Effector CD8-positive, alpha-beta T cell (primary cell): ENCODE measurements at places on chromosomes 16 and 17.
A peak's percentile ranks its signal among the peaks of the same experiment; 100 is the strongest.

GRCh38 chr17:14746822-14747602, 446.1 kb downstream of the HS3ST3B1 start:
- DNase-seq, result no peak

DNA sequence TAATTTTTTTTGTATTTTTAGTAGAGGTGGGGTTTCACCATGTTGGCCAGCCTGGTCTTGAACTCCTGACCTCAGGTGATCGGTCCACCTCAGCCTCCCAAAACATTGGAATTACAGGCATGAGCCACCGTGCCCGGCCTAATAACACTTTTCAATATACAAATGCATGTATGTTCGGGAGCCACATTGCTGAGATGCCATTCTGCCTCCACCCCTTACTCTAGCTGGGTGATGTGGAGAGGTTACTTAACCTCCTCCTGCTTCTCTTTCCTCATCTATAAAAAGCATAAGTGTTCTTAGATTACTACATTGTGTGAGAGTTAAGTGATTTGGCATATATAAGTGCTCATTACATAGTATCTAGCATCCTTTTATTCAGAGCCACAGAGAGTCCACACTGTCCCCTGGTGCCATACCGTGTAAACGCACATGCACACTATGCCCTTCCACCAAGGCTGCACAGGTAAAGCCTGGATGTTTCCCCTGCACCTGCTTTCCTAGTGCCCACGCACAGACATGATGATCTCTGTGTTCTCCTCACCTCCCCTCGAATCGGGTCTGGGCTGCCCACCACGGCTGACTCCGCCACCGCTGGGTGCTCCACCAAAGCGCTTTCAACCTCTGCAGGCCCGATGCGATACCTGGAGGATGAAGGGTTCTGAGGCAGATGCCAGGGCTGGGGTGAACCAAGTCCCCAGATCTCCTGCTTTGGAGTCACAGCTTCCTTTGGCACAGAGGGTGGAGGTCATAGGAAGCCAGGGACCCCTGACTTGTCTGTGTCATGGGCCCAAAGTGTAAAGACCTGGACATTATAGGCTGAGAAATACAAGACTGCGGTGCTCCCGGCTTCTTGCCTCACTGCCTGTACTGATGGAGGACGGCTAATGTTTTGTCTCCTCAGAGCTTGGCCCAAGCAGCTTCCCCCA, 49.0 kb upstream of the ACSM2B start:
- no peak for DNase-seq

- no peak for DNase-seq
Measured at GRCh38 chr17:51050291-51051033, 70.2 kb downstream of the SPAG9 start.

DNA sequence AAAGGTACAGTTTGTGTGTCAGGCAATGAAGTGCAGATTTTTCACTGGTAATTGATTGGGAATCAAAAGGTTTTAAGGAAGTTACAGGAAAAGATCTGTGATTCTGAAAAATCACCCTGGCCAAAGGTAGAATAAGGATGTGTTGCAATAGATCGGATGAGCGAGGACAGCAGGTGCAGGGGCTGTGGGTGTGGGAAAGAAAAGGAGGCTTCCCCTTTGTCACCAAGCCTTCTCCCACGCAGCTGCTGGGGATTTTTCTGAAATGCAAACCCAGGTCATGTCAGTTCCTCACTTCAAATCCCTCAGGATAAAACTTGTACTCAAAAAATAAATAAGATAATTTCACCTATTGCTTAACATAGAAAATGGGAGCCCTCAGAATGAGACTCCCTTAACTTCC, 47.9 kb upstream of the ARHGAP17 start:
- no peak for DNase-seq

DNA sequence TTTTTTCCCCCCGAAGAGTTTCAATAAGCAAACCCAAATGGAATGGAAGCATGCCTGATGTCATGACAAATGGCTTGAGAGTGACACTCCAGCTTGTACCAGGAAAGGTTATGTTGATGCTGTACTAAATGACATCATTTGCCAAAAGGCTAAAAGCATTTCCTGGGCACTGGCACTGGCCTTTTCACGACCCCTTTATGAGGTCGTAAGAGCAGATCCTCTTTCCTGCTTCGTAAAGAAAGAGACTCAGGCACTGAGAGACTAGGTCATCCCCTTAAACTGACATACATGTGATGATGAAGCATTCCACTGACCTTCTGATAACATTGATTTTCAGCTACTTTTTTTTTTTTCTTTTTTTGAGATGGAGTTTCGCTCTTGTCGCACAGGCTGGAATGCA, 30.5 kb downstream of the CEP295NL start:
- no peak for DNase-seq

DNA sequence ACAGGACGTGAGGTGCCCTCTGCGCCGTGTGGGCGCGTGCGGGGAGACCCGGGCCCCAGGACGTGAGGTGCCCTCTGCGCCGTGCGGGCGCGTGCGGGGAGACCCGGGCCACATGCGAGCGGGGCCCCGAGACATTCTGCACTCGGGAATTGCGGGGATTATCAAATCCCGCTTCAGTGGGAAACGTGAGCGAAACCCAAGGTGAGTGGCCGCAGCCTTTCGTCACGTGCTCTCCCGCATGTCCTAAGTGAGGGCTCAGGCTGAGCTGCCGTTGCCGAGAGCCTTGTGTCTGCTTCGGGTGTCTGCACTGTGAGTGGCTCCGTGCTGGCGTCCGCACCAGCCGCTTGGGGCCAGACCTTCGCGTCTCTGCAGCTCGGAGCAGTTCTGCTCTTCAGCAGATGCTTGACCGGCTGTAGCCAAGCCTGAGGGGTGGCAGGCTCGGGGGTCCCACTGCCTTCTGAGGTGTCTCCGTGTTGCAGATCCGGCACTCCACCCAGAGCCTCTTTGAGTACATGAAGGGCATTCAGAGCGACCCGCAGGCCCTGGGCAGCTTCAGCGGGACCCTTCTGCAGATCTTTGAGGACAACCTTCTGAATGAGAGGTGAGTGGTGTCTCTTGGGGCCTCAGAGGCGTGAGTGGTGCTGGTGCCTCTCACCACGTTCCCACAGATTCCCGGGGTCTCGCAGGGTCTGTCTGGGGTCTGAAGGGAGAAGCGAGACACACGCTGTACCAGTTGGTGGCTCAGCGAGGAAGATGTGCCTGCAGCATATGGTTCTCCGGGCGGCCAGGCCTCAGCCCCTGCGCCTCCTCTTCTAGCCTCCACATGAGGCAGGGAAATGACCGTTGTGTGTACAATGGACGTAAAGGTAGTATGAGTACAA, 90.5 kb upstream of the ZNF750 start:
- DNase-seq, result no peak

DNA sequence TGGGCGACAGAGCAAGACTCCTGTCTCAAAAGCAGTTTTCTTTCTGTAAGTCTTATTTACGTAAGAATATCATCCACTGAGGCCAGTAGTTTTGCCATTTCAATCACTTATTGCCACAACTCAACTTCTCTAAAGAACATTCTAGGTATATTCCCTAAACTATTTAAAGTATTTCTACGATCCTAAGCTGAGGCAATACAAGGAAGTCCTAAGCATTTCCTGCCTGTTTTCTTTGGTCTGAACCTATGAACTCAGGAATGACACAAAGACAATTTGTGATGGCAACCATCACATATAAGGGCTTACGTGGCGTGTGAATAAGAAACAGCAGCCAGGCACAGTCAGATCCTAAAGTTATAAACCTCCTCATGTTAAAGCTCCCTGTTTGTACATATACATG, 14.2 kb downstream of the USP36 start:
- no peak for DNase-seq

GRCh38 chr17:37742116-37742761, 2.6 kb downstream of the HNF1B start:
- no peak for DNase-seq

DNA sequence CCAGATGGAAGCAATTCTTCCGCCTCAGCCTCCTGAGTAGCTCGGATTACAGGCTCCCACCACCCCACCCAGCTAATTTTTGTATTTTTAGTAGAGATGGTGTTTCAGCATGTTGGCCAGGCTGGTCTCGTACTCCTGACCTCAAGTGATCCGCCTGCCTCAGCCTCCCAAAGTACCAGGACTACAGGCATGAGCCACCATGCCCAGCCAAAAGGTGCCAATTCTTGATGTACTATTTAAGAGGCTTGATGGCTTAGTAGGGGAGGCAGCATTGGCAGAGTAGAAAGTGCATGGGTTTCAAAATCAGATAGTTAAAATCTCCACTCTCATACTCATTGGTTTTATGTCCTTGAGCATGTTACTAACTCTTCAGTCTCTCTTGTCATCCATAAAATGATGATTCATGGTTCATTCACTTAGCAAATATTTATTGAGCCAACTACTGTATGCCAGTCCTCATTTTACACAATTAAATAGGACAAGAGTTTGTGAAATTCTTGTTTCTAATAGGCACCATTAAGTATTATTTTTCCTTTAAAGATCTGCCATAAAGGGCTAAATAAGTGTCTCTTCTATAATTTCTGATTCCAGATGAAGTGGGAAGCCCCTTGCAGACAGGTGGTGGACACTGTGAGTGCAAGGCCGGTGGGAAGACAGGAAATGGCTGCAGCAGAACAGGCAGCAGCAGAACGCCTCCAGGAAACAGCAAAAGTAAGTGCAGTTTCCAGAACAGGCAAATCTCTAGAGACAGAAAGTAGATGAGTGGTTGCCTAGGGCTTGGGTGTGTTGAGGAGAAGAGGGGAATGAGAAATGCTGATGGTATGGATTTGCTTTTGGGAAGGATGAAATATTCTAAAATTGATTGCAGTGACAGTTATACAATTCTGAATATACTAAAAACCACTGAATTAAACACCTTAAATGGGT, 8.2 kb upstream of the RPL27 start:
- no peak for DNase-seq

GRCh38 chr16:85431431-85432124, 181.5 kb upstream of the GSE1 start:
- DNase-seq, result no peak

GRCh38 chr17:50363217-50364060, 9.5 kb downstream of the MRPL27 start:
- DNase-seq, result no peak

GRCh38 chr16:16138034-16138635, 85.2 kb downstream of the ABCC6 start:
- DNase-seq, result no peak

- no peak for DNase-seq
Measured at GRCh38 chr17:15981646-15982580, 17.6 kb downstream of the ZSWIM7 start.

DNA sequence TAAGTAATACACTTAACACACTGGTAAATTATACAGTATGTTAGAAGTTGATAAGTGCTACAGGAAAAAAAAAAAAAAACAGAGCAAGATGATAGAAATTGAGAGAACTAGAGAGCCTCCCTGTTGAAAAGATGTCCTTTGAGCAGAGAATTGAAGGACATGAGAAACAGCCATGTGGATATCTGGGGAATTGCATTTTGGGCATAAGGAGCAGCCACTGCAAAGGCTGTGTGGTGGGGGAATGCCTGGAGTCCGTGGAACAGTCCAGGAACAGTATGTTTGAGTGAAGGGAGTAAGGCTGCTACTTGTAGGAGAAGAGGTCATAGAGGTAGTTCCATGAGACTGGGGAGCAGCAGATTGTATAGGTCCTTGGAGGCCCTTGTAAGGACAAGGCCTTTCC, 178.4 kb downstream of the FTO start:
- DNase-seq, result no peak

GRCh38 chr16:610513-611381, 20.0 kb upstream of the WFIKKN1 start:
- DNase-seq, result peak; percentile 12

- no peak for DNase-seq
Measured at GRCh38 chr17:81015136-81015535, 19.8 kb upstream of the BAIAP2 start.

DNA sequence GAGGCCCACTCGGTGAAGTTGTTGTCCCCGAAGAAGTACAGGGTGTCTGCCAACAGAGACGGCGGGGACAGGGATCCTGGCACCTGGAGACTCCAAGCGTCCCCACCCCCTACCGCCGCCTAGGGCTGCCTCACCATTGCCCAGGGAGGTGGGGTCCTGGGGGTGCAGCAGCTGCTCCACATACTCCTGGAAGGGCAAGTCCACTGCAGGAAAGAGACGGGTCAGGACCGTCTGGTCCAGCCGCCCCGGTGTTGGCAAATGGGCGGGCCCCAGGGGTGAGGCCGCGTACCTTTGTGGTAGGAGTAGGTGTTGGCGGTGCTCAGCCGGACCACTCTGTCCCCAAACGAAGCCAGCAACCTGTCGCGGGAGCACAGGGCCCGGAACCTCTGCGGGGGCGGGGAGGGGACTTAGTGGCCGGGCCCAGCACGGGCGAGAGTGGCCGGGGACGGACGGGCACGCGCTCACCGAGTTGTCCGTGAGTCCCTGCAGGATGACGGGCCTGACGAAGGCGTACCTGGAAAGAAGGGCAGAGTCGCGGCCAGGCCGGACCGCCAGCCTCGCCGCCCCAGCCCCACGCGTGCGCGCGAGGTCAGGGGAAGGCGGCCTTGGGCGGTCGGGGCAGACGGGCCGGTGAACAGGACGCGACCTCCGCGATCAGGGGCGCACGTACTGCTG, 601 bp downstream of the JMJD8 start:
- no peak for DNase-seq

GRCh38 chr16:82732461-82732860, 105.7 kb downstream of the CDH13 start:
- DNase-seq, result no peak

DNA sequence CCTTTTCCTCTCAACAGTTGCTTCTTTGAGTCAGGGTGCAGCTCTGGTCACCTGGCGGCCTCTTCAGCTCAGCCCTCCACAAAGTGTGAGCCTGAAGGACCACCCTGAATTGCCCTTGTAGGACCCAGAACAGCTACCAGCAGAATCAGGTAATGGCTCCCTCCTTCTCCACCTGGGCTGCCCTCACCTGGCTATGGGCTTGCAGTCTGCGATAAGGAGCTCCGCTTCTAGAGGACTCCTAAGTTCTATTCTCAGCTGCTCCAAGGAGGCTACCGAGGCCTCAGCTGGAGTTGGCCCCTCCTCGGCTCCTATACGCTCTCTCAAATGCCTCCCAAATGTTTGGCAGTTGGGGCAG, 13.4 kb downstream of the SMIM5 start:
- DNase-seq, result no peak

DNA sequence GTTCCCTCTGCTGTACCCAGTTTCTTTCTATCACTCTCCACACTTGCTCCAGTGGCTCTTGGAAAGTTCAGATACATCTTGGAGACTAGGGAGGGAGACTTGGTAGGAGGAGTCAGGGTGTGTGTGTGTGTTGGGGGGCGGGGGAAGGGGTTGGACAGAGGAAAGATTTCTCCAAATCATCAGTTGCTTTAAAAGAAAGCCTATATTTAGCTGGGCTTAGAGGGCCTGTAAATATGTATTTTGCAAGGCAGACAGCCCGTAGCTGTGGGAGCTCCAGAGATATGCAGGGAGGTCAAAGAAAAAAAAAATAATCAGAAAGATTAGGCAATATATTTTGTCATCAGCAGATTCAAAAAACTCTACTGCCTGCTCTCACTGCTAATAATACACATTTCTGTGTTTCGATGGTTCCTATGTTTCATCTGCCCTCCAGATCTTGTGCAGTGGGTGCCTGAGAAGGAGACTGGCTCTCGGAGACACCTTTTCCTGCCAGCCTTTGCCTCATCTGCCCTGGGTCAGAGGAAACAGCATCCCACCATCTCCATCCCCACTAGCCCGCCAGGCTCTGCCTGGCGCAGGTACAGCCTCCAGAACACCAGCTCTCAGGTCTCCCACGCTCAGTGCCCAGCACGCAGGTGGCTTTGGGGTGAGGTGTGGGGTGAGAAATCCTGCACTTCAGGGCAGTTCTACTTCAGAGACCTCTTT, 4.8 kb upstream of the PPP1R9B start:
- no peak for DNase-seq
